T-helper 17 cell (primary cell): ENCODE measurements at places on chromosomes 5 and 9. TPM values are rescaled to one million over a fixed set of nuclear protein-coding genes. Genes with fewer than 3 reads are reported as not detected.

PCDHA1 gene
- not detected for total RNA-seq

GRCh38 chr9:70563431-70564204 is 149.2 kb upstream of the KLF9 start:
- no peak for DNase-seq

CMYA5 gene
- 0.23 TPM for total RNA-seq

GRCh38 chr9:97524424-97524823 is 23.0 kb downstream of the TMOD1 start:
- DNase-seq, result no peak

DNA sequence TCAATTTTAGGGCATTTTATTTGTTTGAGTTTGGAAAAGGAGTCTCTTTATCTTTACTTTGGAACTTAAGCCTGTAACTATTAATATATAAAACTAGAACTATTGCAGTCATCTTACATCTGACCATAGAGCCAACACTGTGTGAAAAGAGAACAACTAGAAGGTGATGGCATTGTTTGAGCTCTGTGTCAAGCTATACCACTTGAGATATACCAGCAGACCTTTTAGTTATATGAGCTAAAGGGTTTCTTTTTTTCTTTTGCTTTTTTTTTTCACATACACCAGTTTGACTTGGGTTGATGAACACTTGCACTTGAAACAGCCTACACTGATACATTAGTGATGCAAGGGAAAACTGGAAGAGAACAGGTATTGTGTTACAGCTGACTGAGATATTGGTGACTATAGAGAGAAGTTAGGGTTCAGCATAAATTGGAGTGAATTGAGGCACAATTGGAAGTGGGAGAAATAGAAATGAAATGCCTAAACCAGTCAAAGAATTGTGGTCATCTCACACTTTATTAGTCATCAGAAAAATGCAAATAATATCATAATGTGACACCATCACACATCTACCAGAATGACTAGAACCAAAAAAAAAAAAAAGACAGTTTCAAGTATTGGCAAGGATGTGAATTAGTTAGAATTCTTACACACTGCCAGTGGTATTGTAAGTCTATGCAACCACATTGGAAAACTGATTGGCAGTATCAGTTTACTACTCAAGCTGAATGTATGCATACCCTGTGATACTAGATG is 60.9 kb downstream of the ADRB2 start:
- DNase-seq, result no peak

GRCh38 chr5:55363856-55364255 is 56.1 kb downstream of the MTREX start:
- DNase-seq, result no peak

DNA sequence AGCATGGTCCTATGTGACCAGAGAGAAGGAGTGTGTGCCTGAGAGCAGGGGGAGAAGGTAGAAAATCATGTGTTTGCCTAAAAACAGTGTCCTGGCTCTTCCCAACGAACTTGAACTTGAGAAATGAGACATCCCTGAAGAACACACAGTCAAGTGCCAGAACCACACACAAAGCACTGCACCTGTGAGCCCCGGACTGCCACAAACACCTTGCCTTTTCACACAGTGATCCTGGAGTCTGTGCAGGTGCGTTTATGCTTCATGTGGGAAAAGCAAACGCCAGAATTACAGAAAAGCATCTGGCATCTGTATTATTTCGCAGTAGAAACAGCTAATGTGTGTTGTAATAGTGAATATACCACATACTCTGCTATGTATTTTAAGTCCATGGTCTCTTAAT is 9.3 kb downstream of the CTNND2 start:
- no peak for DNase-seq

PRLR gene
- total RNA-seq, result not detected

- DNase-seq, result no peak
Measured at GRCh38 chr9:90996154-90997065, 194.8 kb downstream of the SYK start.

MARCOL gene
- total RNA-seq, result not detected

- no peak for DNase-seq
Measured at GRCh38 chr9:123434619-123435240, 78.7 kb downstream of the CRB2 start.

DNA sequence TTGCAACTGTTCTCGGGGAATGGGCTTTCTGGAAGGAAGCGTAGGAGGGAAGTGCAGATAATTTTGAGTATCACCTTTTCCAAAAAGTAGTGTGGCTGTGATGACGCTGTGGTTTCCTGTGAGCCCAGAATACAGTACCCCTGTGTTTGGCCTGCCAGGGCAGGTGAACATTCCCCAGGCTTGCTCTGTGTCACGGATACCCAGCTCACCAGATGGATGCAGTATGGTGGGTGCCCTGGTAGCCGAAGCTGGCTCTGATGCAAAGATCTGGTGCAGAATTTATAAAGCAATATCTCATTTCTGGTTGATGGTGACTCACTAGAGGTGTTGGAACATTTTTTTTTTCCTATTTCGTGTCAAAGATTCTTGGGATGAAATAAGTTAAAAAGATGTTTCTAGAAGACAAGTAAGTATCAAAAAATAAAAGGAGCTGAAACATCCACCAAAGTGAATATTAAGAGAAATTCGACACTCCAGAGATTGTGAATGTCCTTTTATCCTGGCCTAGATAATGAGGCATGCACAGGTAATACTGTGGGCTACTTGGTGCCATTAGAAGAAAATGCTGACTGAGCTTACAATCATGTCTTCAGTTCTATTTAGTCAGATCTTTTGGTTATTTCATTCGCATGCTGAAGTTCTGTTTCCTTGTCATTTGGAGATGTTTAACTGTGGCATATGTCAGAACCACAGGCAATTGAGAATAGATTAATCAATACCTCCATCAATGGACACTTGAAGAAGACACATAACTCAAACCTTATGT is 200.1 kb downstream of the GADD45G start:
- no peak for DNase-seq
